NCI-H774 (cell line): ENCODE measurements at places on chromosomes 4 and X.

GRCh38 chr4:182384631-182385091, 141.5 kb downstream of the TENM3 start:
- DNase-seq = no peak

DNA sequence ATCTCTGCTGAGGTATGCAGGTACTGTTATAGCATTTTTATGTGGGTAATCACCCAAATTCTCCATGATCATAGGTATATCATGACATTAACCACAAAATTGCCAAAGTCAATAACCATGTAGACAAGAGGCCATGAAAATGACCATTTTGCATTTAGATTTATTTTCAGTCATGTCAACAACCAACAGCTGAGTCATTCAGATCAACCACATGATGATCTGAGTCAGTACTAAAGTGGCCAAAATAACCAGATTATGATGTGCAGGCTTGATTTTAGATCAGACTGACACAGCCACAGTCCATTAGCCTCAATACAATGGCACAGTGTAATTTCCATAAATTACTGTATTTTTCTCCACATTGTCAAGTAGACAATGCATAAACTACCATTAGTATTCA, 240.5 kb downstream of the GRIA3 start:
- no peak for DNase-seq

- no peak for DNase-seq
Measured at GRCh38 chrX:152950786-152951185, 43.1 kb downstream of the PNMA5 start.

DNA sequence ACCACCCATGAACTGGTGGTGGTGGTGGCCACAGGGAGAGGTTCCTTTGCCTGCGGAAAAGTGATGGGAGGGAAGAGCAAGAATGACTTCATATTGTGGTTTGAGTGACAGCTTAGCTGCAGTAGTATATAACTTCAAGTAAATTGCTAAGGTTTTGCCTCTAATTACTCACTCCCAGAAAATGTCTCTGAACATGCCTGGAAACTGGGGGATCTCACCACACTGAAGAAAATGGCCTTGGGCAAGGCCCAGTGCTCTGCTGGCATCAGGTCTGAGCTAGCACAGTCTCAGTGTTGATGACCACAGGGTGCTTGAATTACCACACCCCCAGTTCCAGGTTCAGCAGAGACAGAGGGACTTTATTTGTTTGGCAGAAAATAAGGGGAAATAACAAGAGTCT, 2085.4 kb downstream of the ARAP2 start:
- no peak for DNase-seq

GRCh38 chr4:7074426-7074825, 6.6 kb upstream of the GRPEL1 start:
- DNase-seq = no peak

DNA sequence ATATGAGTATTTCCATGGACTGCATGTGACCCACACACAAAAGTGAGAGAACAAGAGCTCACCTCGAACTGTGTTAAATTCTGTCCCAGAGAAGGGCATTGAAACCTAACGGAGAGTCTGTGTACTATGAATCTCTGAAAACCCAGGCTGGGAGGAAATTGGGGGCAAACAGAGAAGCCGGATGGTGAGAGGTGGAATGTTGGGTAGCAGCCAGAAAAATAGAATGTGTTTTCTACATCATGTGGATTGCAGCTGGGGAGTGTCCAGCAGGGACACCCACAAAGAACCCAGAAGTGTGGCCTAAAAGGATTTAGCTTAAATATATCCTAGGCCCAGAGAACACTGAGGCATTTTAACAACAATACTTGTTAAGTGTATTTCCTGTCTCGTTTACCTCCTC, 38.6 kb downstream of the MND1 start:
- DNase-seq = no peak

DNA sequence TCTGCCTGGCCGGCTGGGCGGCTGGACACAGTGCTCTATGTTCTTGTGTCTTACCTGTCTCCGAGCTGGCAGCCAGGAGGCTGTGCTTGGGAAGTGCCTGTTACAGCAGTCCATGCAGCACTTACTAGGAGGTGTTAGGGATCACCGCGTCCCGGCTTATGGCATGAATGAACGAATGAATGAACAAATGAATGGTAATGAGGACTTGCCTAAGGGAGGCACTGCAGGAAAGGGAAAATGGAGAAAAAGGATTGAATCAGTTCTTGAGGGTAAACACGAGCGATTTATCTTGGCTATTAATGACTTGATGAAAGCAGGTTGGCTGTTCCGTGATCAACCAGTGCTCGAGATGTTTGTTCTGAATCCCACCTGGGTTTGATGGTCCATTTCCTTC, 31.1 kb downstream of the TBC1D14 start:
- no peak for DNase-seq

DNA sequence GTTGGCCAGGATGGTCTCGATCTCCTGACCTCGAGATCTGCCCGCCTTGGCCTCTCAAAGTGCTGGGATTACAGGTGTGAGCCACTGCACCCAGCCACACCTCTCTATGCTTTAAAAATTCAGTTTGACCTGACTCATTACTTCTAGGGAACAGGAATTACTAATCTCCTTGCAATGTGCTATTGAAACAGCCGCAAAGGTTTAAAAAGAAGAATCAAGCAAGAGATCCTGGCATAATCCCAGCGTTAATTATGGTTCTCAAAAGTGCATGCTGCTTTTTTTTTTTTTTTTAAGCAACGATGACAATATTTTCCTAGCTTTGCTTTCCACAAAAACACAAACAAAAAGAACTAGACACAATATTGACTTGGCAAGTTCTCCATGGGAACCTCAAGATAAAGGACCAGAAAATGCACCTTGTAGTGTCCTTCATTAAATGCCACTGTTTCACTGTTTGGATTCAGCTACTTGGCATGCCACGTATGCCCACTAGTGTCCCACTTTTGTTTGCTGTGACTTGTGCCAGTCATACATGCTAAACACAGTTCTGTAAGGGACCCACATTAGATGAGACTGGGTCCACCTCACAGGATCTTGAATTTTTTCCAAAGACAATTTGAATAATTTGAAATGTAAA, 112.6 kb upstream of the PPARGC1A start:
- DNase-seq = no peak

DNA sequence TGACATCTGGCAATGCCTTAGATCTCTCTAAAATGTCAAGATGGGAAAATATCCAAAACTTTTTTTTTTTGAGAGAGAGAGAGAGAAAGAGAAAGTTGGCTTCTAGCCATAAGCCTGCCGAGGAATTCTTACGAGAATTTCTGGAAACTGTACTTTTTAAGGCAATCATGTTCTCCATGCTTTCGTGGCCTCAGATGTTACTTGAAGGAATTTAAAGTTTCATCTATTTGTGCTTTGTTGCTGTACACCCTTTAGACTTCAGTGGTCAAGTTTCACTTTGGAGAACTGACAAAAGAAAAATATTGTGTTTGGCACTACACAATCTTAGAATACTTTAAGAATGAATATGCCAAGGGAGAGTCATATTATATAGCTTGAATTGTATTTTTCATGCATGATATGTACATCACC, 53.9 kb downstream of the FAT4 start:
- DNase-seq = no peak

GRCh38 chr4:27381815-27382214, 521.2 kb downstream of the STIM2 start:
- no peak for DNase-seq

- no peak for DNase-seq
Measured at GRCh38 chrX:1452516-1453394, at the start of gene ASMTL. ASMTL (minus strand) TSS chrX:1452909; CDS start chrX:1452840, 69 bp downstream.

DNA sequence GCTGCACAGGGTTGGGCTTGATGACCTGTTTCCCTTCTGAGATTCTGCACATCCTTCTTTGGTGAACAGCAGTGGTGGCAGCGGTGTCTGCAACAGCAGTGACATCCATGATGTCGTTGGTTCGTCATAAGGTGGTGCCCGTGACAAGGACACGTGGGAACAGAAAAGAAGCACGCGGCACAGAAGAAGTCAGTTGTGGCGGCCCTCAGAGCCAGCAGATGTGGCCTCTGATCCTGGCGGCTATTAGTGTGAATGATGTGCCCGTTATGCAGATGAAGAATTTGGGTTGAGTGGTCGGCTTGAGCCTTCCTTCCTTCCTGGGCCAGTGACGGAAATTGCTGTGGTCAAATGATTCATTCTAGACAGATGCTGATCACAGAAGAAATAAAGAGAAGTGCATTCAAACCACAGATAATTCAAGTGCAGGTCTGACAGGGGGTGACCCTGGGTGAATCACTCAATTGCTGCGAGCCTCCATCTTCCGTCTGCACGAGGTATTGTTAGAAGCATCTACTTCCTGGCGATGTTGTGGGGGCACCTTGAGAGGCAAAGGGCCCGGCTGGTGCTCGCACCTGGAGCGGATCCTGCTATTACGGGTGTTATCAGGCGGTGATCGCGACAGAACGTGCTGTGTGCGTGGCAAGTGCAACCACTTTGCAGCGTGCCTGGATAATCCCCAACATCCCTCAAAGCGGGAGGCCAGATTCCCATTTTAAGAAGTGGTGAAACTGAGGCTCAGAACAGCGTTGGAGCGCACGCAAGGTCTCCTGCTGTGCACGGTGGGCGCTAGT, 215.2 kb upstream of the PSAPL1 start:
- no peak for DNase-seq

DNA sequence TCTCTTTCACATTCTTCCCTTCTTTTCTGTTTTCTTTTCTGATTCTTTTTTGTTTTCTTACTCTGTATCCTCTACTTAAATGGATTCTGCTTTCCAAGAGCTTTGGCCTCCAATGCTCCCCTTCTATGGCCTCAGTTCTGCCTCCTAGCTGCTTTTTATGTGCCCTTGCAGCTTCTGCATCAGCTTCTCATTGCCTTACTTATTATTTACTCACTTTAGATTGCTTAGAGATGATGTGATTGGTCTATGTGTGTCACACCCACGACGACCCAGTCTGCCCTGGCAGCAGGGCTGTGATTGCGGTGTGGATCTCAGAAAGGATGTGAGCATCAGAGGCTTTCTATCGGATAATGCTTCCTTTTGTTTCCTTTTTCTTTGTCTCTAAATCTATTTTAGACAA, 71.8 kb upstream of the SMARCA5 start:
- no peak for DNase-seq

GRCh38 chr4:99885063-99885664, 9.1 kb downstream of the LAMTOR3 start:
- no peak for DNase-seq

GRCh38 chr4:150986085-150986484, 29.0 kb downstream of the LRBA start:
- DNase-seq = no peak

GRCh38 chr4:128660361-128661215, 148.9 kb upstream of the JADE1 start:
- no peak for DNase-seq

GRCh38 chrX:16958356-16958755, 11.9 kb downstream of the REPS2 start:
- no peak for DNase-seq

DNA sequence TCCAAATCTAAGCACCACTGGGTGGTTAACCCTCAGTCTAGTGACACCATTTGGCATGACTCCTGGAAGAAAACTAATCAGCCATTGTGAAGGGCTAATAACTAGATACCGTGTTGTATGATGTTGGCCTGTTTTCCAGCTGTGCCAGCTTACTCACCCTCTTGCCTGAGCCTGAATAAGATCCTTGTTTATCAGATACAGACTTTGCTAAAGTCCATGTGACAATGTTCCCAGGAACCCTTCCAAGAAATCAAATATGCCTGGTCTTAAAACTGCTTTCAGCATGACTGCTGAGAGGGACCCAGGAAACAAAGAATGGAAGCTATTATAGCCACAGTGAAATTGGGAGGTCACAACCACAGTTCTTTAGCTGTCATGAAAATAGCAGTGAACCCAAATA, 640.8 kb upstream of the INTU start:
- no peak for DNase-seq

DNA sequence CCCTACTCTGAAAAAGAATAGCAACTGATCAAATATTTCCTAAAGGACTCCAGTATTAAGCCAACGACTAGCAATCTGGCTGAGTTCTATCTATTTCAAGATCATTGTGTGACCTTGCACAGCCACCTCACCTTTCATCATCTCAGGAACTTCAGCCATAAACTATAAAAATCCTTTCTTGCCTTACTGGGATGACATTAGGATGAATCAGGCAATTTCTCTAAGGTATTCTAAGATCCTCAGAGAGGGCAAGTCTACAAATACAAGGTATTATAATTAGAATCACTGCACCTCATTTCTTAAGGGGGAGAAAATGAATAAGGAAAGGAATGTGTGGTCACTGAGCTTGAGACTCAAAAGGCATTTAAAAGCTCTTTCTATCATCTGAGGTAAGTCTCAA, 152.6 kb downstream of the GRIA3 start:
- no peak for DNase-seq

DNA sequence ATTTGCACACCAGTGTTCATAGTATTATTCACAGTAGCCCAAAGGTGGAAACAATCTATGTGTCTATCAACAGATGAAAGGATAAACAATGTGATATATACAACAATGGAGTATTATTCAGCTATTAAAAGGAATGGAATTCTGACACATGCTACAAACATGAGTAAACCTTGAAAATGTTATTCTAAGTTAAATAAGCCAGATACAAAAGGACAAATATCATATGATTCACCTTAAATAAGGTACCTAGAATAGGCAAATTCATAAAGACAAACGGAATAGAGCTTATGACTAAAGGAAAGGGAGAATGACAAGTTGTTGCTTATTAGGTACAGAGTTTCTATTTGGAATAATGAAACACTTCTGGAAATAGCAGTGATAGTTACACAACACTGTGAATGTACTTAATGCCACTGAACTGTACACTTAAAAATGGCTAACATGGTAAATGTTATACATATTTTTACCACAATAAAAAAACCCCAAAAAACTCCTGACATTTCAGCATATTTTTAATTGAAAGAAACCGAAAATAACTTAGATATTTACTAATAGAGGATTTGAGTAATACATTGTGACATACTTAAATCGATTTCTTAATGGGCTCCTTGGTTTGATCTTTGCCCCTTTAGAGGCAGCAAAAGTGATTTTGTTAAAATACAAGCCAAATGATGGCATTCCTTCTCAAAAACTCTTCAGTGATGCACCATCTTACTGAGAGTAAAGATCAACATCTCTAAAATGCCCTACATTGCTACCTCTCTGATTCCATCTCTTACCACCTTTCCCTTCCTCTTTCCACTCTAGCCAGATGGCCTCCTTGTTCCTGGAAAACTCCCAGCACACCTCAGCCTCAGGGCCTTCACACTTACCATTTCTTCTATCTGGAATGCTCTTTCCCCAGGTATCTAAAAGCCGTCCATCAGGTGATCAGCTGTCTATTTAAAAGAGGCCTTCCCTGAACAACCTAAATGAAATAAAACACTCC, 8.6 kb upstream of the CYP2U1 start:
- no peak for DNase-seq
